ENCODE measurements at places on chromosomes 7 and 10. TPM values are rescaled to one million over a fixed set of nuclear protein-coding genes. Genes with fewer than 3 reads are reported as not detected.

The OR9A2 gene
- not detected for total RNA-seq

The CNNM1 gene
- total RNA-seq, result not detected

The TMEM72 gene
- not detected for total RNA-seq

The SEC31B gene
- 120 TPM for total RNA-seq

The CPVL gene
- total RNA-seq, result 1.8 TPM

The NPSR1 gene
- total RNA-seq, result not detected

The C7orf57 gene
- total RNA-seq, result 0.12 TPM

The PCDH15 gene
- not detected for total RNA-seq

The CYP2W1 gene
- total RNA-seq, result not detected

The CADPS2 gene
- not detected for total RNA-seq

The NEUROD6 gene
- not detected for total RNA-seq

The PNLIPRP3 gene
- total RNA-seq, result not detected

The GNGT1 gene
- not detected for total RNA-seq

The AKR1C3 gene
- 0.68 TPM for total RNA-seq

The ADRB1 gene
- 2.3 TPM for total RNA-seq

The SLC39A12 gene
- not detected for total RNA-seq

The ASAH2 gene
- total RNA-seq, result 4.2 TPM

The PRXL2A gene
- 8.1 TPM for total RNA-seq

The AKR1D1 gene
- not detected for total RNA-seq

The KIAA1217 gene
- total RNA-seq, result 0.12 TPM

Data from activated CD8-positive, alpha-beta memory T cell treated with anti-CD3 and anti-CD28 coated beads, Interleukin-2, amount 10 ng/mL, durations not matched to agents 7 days and 5 days (primary cell).